ENCODE measurements at places on chromosomes 5 and 9. TPM values are rescaled to one million over a fixed set of nuclear protein-coding genes. Genes with fewer than 3 reads are reported as not detected.

DNAI1 gene
- total RNA-seq = not detected

SV2C gene
- 0.27 TPM for total RNA-seq

PTPRD gene
- 85.8 TPM for total RNA-seq

GLT6D1 gene
- total RNA-seq = not detected

- DNase-seq = peak; percentile 26
Observed at GRCh38 chr9:91157883-91158282, 203.8 kb downstream of the AUH start.

GRCh38 chr5:31531888-31532547, at the start of the genes C5orf22 and DROSHA:
TSS of gene C5orf22 (plus strand) at chr5:31532301. CDS start at chr5:31532393, 92 bp downstream.
TSS of gene DROSHA (minus strand) at chr5:31532093. CDS start at chr5:31529059, 3,034 bp downstream.
- peak; percentile 90 for DNase-seq

DNA sequence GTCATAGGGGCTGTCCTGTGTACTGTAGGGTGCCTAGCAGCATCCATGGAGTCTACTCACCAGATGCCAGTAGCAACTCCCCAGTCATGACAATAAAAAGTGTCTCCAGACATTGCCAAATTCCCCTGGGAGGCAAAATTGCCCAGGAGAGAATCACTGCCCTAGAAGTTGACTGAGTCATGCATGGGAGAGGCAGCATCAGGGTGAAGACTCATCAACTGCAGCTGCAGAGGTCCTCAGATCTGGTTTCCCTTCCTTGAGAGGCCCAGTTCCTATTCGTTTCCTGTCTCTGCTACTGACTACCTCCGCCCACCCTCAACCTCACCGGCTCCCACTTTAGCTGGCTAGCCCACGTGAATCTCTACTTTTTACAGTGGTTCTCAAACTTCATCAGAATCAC, 88.6 kb upstream of the AGXT2 start:
- no peak for DNase-seq
